ENCODE measurements at places on chromosomes 7 and 10. TPM values are rescaled to one million over a fixed set of nuclear protein-coding genes. Genes with fewer than 3 reads are reported as not detected.

GRCh38 chr10:24231200-24231599 lies 22.3 kb downstream of the KIAA1217 start:
- H3K36me3 ChIP-seq: no peaks in the 10 kb centered on the region
- H3K27ac ChIP-seq: no peak overlapping the region
- H3K27me3 ChIP-seq: no peaks in the 10 kb centered on the region
- no peaks in the 10 kb centered on the region for H3K4me1 ChIP-seq
- DNase-seq: no peak

DNA sequence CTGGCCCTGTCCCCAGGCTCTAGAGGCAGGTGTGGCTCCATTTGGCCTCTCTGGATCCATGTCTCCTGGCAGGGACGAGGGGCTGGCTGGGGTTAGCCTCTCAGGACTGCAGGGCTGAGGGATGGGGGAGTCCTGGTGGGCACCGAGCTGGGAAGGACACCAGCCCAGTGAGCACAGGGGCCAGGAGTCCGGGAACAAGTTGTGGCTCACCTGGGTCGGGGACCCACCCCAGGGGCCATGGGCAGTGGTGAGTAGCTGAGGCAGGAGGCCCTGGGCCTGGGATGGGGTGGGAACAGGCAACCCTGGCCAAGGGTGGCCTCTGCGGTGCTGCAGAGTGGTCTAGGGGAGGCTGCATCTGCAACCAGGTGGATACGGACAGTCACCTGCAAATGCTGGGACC lies 24.1 kb downstream of the ANTXRL start:
- peak; percentile 24 for DNase-seq
- H3K4me1 ChIP-seq: no peaks in the 10 kb centered on the region
- H3K36me3 ChIP-seq: no peaks in the 10 kb centered on the region
- no peak overlapping the region for H3K4me3 ChIP-seq
- no peak overlapping the region for H3K27ac ChIP-seq
- no peaks in the 10 kb centered on the region for H3K27me3 ChIP-seq

DNA sequence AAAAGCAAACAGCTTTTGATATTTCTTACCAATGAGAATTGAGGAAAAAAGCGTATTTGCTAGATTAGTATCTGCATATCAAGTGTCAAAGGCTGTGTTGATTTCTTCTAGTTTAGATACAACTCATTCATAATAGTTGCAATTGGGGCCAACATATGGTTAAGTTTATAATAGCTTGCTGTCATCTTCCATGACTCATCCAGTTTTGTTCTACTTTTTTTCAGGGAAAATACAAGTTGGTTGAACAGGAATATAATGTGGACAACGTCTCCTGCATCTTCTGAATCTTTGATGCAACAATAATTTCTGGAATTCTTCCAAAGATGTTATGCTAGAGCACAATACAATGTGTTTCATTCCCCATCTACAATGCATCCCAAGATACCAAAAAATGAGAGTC lies 182.0 kb downstream of the THSD7A start:
- no peak overlapping the region for H3K27ac ChIP-seq
- no peaks in the 10 kb centered on the region for H3K27me3 ChIP-seq
- no peaks in the 10 kb centered on the region for H3K4me1 ChIP-seq
- DNase-seq: no peak
- H3K36me3 ChIP-seq: no peaks in the 10 kb centered on the region
- H3K4me3 ChIP-seq: no peak overlapping the region

DNA sequence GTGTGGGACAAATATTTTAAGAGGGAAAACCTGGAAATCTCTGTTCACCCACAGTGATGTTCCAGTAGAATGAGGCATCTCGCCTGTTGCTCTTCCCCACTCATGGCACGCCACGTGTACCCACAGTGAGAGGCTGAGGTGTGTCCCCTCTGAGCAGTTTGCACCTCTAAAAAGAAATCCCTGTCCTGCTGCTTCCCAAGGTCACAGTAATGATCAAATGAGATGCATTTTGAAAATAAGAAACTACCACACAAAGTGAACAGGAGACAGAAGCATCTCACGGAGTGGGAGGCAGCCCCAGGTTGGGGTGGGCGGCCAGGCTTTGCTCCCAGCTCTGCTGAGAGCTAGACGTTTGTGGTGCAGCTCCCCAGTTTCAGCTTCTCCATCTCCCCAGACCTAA lies 12.4 kb upstream of the ZNF777 start:
- H3K36me3 ChIP-seq: peaks cover 66% of the 10 kb centered on the region
- H3K4me1 ChIP-seq: no peaks in the 10 kb centered on the region
- H3K4me3 ChIP-seq: no peak overlapping the region
- DNase-seq: no peak
- H3K27ac ChIP-seq: no peak overlapping the region

DNA sequence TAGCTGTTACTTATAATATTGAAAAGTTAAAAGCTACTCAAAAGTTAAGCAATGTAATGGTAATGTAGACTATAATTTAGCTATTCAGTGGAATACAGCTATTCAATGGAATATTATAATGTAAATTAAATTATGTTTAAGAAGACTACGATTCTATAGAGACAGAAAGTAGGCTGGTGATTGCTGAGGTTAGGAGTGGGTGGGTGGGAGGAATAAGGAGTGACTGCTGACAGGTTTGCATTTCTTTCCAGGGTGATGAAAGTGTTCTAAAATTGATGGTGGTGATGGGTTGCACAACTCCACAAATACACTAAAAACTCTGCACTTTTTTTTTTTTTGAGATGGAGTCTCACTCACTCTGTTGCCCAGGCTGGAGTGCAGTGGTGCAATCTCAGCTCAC lies 21.4 kb downstream of the DENND2A start:
- H3K27me3 ChIP-seq: no peaks in the 10 kb centered on the region
- no peak overlapping the region for H3K27ac ChIP-seq
- no peak overlapping the region for H3K4me3 ChIP-seq
- DNase-seq: no peak
- no peaks in the 10 kb centered on the region for H3K36me3 ChIP-seq
- no peaks in the 10 kb centered on the region for H3K4me1 ChIP-seq

DNA sequence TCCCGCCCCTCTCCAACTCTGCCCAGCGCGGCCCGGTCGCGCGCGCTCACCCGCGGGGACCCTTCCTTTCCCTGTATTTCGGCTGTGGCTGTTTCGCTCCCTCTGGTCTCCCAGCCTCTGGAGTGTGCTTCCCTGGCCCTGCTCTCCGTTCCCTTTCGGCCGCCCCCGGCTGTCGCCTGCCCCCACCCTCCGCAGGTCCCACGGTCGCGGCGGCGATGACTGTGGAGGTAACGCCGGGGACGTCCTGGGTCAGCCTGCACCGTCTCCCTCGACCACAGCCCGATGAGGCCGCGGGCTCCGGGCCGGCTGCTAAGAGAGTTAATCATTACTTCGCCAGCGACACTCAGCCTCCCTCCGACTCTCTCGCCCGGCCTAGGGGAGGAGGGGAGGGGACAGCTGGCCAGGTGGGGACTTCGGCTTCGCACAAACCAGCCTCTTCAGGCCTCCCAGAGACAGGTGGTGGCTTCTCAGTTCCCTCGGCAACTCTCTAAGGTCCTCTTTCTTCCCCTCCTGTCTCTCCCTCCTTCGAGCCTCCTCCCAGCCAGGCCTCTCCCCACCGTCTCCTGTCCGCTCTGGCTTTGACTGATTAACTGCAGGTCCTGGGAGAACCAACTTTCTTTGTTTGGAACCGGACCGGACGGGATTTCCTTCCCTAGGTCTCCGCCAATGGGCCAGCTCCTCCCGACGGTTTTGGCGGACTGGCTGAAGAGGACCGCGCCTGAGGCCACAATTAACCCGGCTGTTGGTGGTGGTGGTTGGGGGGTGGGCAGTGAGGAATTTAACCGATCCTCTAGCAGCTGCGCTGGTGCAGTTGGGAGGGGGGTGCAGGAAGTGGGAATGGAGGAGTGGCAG lies 5.6 kb upstream of the PAX2 start:
- no peak for DNase-seq
- no peaks in the 10 kb centered on the region for H3K36me3 ChIP-seq
- no peak overlapping the region for H3K27ac ChIP-seq
- H3K4me1 ChIP-seq: peaks cover 45% of the 10 kb centered on the region

DNA sequence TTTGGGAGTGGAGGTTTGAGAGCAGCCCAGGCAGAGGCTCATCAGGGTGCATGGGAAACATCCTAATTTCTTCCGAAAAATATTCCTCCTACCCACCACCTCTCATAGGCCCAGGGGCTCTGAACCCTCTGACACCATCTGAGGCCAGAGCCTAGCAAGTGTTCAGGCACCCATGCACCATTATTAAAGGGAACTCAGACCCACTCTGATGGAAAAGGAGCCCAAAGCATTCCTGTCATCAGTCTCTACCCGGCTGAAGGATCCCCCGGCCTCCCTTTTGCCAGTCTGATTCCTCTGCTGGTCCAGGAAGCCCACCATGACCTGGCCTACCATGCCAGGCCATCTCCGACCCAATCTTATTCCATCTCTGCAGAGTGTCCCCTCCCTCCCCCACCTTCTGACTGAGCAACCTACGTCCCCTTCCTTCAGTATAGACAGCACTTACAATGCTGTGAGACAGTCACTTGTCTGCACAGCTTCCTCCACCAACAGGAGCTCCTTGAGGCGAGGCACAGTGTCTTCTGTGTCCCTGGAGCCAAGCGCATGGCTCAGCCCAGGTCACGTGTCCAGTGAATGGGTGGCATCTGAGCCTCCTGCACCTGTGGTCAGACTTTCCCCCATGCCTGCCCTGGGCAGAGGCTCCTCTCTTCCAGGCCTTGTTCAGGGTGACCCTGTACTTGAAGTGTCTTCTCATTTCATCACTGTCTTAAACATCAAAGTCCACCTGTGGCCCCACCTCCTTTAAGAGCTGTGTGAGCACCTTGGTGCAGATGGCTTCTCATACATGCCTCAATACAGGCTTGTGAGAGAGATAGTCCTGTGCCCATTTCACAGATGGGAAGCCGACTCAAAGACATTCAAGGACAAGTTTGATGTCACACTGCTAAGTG lies 889 bp upstream of the GPR15LG start:
- H3K36me3 ChIP-seq: no peaks in the 10 kb centered on the region
- no peaks in the 10 kb centered on the region for H3K27me3 ChIP-seq
- no peak for DNase-seq
- H3K27ac ChIP-seq: no peak overlapping the region
- H3K4me1 ChIP-seq: no peaks in the 10 kb centered on the region
- H3K4me3 ChIP-seq: no peak overlapping the region

GRCh38 chr7:44186736-44187135 lies 2.5 kb downstream of the GCK start:
- no peak overlapping the region for H3K27ac ChIP-seq
- no peaks in the 10 kb centered on the region for H3K36me3 ChIP-seq
- no peak overlapping the region for H3K4me3 ChIP-seq
- DNase-seq: no peak
- H3K4me1 ChIP-seq: no peaks in the 10 kb centered on the region

GRCh38 chr7:123327661-123328060 lies 127.9 kb upstream of the SLC13A1 start:
- no peak overlapping the region for H3K27ac ChIP-seq
- no peak for DNase-seq
- no peaks in the 10 kb centered on the region for H3K36me3 ChIP-seq
- H3K27me3 ChIP-seq: no peaks in the 10 kb centered on the region

DNA sequence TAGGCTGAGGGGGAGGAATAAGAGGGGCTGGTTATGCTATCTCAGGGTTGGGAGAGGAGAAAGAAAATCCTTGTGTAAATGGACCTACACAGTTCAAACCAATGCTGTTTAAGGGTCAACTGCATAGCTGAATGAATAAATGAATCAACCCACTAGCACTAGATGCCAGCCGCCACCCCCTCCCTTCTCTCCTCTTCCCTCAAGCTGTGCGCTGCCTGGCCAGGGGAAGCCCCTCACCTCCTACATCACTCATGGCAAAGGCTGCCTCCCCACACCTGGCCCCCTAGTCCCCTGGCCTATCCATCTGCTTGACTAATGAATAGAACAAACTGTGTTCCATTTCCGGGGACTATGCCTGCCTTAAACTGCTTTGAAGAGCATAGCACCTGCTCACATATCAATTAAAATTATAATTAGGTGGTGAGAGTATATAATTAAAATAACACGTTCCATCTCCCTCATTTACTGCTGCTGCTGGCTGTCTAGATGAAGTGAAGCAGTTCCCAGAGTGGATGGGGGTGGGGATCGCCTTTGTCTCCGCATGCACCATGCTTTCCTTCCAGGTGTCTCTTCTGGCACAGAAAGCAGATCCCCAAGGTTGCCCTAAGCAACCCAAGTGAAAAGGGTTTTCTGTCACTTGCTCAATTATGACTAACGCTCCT lies 32.6 kb downstream of the GRID1 start:
- no peaks in the 10 kb centered on the region for H3K4me1 ChIP-seq
- no peak overlapping the region for H3K4me3 ChIP-seq
- H3K27me3 ChIP-seq: no peaks in the 10 kb centered on the region
- H3K36me3 ChIP-seq: no peaks in the 10 kb centered on the region

- no peak overlapping the region for H3K4me3 ChIP-seq
- H3K4me1 ChIP-seq: no peaks in the 10 kb centered on the region
- no peaks in the 10 kb centered on the region for H3K36me3 ChIP-seq
- no peak overlapping the region for H3K27ac ChIP-seq
- no peak for DNase-seq
- H3K27me3 ChIP-seq: no peaks in the 10 kb centered on the region
Measured at GRCh38 chr7:96837593-96837992, 127.9 kb upstream of the SEM1 start.

DNA sequence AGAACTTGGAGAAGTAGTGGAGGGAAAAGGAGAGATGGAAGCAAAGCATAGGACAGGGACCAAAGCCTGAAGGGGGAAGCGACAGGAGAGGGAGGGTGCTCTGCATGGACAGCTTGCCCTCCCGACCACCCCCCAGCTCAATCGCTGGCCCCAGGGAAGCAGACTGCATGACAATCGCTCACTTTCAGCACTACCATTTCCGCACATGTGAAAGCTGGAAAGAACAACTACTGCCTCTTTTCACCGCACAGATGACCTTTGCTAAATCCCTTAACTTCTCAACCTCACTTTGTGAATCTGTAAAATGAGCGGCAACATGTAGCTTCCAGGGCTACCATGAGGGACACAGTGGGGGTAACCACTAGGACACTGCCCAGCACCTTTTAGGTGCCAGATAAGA lies 17.1 kb downstream of the VOPP1 start:
- H3K4me1 ChIP-seq: peaks cover 61% of the 10 kb centered on the region
- H3K36me3 ChIP-seq: no peaks in the 10 kb centered on the region
- H3K27me3 ChIP-seq: no peaks in the 10 kb centered on the region
- H3K27ac ChIP-seq: no peak overlapping the region
- no peak overlapping the region for H3K4me3 ChIP-seq
- no peak for DNase-seq

- no peak overlapping the region for H3K4me3 ChIP-seq
- no peaks in the 10 kb centered on the region for H3K36me3 ChIP-seq
- DNase-seq: no peak
- no peak overlapping the region for H3K27ac ChIP-seq
Measured at GRCh38 chr10:81109200-81109752, 571.6 kb downstream of the SH2D4B start.

DNA sequence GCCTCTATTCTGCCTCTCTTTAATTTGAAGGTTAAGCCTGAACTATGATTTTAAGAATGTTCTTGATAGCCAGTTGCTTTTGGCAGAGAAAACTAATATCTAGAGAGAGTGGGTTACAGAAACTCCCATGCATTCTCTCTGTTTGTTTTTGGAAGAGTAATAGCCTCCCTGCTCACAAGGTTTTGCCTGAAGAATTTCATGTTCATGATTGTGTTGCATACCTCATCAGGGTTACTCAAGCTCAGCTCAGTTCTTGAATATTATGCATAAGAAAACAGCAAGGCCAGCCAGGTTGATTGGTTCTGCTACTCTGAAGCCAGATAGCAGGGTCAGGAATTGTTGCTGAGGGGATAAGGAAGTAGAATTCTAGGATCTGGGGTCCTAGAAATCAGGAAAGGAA lies 137.4 kb downstream of the MDFIC start:
- no peak for DNase-seq
- no peaks in the 10 kb centered on the region for H3K4me1 ChIP-seq
- H3K4me3 ChIP-seq: no peak overlapping the region
- H3K27me3 ChIP-seq: no peaks in the 10 kb centered on the region
- no peaks in the 10 kb centered on the region for H3K36me3 ChIP-seq
- H3K27ac ChIP-seq: no peak overlapping the region

The SVOPL gene
- not detected for total RNA-seq

The DPYSL4 gene
- not detected for total RNA-seq

The SAMD9L gene
- 1.7 TPM for total RNA-seq

The PSMA2 gene
- total RNA-seq: 278 TPM

The PALD1 gene
- 8.1 TPM for total RNA-seq

The GLI3 gene
- total RNA-seq: 1.8 TPM

All from stomach (tissue), 19 donors.